ENCODE measurements at places on chromosomes 2 and 18.

DNA sequence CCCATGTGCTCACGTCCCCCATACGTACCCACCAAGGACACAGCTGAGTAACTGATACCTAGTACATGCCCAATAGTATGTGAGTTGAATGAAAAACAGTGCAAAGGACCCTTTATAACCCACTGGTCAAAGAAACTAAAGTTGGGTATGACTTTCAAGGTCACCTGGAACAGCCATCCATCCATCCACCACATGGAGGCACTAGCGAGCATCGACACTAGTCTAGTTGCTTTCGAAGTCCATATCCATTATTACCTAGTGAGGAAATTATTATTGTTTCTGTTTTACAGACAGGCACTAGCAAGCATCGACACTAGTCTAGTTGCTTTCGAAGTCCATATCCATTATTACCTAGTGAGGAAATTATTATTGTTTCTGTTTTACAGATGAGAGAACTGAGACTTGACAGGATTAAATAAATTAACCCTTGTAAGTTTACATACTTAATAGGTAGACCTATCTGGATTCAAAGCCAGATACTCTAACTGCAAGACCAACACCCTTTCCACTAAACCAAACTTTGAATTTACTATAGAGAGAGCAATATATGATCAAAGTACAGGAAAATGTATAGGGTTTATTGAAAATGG lies 233.7 kb downstream of the METTL4 start:
- DNase-seq: peak; percentile 11

GRCh38 chr2:178874529-178875240 lies 67.5 kb upstream of the TTN start:
- no peak for DNase-seq

DNA sequence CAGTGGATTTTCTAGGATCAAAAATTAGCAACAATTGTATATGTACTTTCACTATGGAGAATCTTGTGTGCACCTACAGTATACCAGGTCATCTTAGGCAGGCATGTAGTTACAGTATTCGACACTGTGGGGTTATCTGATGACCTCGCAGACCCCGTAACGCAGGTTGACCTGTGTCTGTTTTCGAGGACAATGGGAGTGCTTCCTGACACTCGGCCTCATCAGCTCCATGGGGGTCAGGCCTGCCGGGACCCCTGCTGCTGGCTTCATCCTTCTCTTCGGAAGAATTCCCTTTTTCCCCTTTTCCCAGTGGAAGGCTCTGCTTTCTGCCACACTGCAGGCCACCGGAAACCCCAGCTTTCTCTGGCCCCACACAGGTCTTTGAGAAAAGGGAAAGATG lies 102.8 kb upstream of the TMEM18 start:
- no peak for DNase-seq

DNA sequence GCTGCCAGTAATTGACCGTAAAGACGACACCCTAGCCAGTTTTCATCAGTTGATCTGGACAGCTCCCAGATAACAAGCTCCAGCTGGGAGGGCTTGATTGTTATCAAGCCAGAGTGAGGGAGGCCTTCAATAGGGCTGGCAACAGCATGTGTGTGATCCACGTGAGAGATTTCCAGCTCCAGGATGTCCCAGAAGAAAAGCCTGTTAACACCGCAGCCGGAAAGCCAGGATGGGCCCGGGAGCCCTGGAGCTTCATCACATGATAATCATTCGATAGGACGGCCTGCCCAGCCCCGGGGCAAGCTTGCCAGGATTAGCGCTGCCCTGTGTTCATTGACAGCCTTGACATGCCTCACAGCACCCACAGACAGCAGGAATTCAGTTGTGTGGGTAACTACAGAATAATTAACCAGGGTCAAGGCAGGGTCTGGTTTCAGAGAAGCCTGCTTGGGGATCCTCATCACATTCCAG lies 182.5 kb downstream of the C1D start:
- DNase-seq: no peak

GRCh38 chr2:222797871-222798270 lies 63.0 kb upstream of the ACSL3 start:
- no peak for DNase-seq

Data from activated CD8-positive, alpha-beta memory T cell treated with anti-CD3 and anti-CD28 coated beads for 1 hour (primary cell).